ENCODE measurements at places on chromosomes 3 and 15.
A peak's percentile ranks its signal among the peaks of the same experiment; 100 is the strongest.

DNA sequence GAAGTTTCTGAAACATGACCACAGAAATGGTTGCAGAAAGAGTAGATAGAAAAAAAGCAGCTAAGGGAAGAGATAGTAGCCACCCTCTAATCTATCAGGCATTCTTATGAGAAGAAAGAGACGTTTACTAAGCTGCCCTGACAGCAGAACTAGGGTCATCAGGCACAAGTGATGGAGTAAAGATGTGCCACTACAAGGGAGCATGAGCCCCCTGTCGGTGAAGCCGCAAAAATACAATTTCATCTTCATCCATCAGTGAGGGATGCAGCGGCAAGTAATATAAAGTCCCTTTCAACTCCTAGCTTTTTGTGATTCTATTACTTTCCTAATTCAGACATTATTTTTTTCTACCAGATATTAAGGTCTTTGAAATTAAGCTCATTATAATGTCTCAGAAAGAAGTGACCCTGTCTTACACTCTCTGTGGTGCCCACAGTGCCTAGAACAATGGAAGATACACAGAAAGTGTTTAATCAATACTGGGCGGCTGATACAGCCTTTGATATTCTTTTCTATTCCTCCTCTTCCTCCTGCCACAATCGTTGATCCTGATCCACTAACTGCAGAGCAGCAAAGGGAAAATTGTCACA is 651.6 kb downstream of the NTRK3 start:
- DNase-seq, result no peak

DNA sequence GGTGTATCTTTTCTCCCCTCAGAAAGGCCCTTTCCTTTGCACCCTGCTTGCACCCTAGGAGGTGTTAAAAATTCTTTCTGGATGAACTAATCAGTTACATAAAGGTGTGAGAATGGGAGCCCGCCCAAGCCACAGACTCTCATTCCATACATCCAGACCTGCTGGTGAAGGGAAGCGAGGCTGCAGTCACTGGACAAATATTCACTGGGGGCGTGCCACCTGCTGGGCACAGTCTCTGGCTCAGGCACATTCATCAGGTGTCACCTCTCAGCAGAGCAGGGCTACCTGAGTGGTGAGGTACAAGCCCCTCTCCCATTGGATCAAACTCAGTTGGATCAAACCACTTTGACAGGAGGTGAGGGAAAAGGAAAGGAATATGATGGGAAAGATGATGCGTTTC is 52.0 kb downstream of the NTRK3 start:
- no peak for DNase-seq

DNA sequence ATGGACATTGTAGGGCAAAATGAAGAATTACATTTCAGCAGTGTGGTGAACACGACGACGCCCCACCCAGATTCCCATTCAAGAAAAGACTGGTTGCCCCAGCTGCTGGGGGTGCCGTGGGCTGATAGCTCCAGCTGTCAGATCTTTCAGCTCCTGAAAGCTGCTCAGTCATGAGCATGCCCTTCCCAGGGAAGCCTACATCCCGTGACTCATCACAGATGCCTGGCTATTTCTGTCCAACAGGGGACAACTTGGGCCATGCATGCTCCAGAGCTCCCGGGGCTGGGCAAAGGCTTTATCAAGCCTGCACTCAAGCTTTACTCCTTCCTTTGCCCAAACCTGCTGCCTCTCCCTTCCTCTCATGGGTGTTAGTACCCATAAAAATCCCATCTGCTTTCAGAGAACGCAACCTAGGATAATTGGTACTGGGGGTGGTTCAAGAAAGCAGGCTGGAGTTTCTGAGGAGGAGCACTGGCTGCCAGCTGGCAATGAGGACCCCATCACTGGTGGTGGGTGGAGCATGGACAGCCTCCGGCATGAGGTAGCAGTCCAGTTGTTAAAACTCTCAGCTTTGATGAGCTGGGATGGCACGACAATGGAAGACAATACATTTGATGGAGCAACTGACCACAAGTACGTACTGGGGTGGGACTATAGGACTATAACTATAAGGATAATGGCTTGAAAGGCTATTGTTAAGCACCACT is 16.4 kb upstream of the ST8SIA2 start:
- DNase-seq, result peak; percentile 51

GRCh38 chr3:151120409-151120808 is 34.9 kb downstream of the MED12L start:
- no peak for DNase-seq

GRCh38 chr15:40102897-40103858 is 5.5 kb downstream of the BMF start:
- peak; percentile 88 for DNase-seq

DNA sequence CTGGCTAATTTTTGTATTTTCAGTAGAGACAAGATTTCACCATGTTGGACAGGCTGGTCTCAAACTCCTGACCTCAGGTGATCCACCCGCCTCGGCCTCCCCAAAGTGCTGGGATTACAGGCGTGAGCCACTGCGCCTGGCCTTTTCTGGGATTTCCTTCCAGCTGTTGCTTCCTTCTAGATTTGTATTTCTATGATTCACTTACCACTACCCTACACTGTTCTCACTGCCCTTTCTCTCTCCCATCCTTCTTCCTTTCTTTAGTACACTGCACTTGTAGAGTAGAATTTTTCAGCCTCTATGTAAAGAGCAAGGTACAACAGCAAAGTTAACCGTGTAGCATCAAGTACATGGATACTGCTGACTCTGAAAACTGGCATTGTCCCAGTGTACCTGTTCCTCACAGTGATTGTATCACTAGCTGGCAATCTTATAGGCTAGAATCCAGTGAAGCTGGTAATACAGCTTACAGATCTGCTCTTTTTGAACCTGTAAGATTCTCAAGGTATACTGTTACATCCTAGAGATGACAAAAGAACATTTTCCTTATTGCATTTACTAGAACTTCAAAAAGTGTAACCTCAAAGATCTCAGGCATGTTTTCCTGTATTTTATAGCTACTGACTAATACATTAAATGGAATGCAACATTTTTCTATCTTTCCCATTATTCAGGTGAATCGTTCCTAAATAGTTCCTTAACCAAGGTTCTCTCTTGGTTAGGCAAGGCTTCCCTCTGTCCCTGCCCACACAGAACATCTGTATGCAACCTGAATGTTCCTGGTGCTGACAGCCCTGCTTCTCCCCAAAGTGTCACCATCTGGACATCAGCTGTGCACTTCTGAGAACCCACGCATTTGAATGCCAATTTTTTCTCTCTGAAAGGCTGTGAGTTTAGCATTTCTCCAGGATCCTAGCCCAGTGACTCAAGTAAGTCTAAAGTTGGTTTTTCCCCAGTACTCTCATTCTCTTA is 74.1 kb upstream of the RAP2B start:
- peak; percentile 94 for DNase-seq

GRCh38 chr3:55468251-55468650 is 18.9 kb downstream of the WNT5A start:
- peak; percentile 74 for DNase-seq

GRCh38 chr3:150787741-150788370 is 24.9 kb upstream of the SIAH2 start:
- DNase-seq, result peak; percentile 70

GRCh38 chr3:23923786-23924185 is 6.9 kb downstream of the RPL15 start:
- DNase-seq, result peak; percentile 36

DNA sequence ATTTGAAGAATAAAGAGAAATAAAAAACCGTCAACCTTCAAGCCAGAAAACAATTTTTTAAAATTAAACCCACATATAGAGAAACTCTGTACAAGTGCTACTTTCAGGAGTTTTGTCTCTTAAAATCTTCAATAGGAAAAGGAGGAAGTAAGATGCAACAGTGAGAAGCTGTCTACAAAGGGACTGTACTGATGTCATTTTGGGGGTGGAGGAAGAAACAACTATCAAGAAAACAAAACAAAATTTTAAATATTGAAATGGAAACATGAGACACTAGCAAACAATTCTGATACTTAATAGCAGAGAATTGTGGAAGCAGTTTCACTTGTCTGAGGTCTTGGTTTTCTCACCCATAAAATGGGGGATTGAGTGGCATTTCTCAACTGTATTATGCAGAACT is 84.4 kb downstream of the SLMAP start:
- no peak for DNase-seq

DNA sequence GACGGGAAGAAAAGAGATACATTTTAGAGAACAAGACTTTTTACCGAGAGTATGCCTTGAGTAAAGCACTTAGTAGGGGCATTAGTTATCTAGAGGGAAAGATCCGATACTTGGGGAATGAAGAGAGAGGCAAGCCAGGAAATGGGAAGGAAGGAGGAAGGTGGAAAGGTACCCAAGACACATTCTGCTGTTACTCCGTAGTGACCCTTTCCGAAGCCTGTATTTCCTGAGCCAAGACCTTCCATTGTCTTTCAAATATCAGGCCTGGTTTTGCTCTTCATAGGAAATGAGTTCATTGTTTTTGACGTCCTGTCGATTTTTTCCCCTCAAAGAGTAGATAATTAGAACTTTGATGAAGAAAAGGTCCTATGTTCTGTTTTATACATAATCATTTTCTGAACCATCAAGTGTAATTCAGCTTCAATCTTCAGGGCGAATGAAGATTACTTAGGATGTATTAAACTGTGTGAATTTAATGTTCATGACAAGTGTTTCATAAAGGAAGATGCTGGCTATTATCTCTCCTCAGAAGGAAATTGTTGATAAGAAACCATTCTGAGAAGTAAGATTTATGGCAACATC is 95.7 kb downstream of the PPM1L start:
- no peak for DNase-seq

DNA sequence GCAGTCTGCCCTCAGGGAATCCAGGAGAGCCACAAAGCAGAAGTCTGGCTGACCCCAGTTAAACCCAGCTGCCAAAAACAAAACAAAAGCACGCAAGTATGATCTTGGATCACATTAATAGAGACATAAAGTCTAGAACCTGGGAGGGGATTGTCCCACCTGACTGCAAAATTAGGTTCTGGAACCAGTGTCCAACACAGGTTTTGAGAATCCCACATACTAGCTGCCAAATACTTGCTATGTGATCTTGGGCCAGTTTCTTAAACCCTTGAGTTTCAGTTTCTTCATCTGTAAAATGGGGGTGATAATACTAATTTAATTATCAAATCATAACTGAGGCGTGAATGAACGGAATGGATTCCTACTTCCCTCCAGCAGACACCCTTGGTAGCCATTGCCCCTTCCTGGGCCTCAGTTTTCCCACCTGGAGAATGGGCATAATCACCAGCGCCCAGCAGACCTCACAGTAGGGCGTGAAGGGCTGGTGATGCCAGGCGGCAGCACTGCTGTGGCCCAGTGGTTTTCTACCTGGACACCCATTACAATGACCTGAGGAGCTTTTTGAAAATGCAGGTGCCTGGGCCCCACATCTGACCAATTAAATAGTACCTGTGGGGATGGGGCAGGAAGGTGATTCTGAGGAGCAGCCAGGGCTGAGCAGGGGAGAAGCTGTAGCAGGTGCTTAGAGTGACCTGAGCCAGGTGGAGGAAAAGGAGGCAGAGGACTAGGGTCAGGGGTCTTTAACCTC is 32.2 kb downstream of the GRIP2 start:
- DNase-seq, result no peak

DNA sequence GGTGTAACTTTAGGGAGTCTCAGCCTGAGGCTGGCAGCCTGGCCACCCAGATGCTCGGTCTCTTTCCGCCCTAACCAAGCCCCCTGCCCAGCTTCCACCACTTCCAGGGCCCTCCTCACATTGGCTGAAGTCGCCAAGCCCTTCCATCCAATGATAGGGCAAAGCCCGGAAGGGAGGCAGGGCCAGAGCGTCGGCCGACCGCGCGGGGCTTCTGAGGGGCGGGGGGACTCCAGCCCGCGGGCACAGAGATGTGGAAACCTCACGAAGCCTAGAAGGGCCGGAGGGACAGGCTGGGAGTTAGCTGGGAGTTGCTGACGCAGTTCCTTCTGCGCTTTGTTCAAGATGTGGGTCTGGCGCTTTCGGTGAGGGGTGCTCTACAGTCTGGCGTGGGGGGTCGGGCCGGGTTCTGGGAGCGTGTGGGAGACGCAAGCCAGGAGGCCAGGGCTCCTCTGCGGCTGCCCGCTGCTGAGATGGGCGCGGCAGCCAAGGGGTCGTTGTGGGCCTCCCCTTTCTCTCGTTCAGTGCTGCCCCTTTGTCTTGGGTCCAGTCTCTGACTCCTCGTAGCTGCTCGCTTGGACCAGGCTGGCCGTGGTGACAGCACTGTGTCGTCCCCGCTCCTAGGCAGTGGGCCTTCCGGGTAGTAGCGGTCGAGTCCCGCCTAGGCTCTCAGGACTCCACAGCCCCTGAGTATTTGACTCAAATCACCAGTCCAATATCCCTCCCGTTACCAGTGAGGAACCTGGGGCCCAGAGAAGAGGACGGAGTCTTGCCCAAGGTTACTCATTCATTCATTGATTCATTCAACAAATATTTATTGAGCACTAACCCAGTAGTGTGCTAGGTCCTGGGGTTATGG is at the start of gene ZNF660:
TSS of gene ZNF660 (plus strand) at position 319 of the 856 bp plus-strand sequence. CDS start 9,230 bp downstream, outside the sequence.
- peak; percentile 64 for DNase-seq

GRCh38 chr3:43582866-43583265 is 38.9 kb downstream of the ANO10 start:
- peak; percentile 17 for DNase-seq

DNA sequence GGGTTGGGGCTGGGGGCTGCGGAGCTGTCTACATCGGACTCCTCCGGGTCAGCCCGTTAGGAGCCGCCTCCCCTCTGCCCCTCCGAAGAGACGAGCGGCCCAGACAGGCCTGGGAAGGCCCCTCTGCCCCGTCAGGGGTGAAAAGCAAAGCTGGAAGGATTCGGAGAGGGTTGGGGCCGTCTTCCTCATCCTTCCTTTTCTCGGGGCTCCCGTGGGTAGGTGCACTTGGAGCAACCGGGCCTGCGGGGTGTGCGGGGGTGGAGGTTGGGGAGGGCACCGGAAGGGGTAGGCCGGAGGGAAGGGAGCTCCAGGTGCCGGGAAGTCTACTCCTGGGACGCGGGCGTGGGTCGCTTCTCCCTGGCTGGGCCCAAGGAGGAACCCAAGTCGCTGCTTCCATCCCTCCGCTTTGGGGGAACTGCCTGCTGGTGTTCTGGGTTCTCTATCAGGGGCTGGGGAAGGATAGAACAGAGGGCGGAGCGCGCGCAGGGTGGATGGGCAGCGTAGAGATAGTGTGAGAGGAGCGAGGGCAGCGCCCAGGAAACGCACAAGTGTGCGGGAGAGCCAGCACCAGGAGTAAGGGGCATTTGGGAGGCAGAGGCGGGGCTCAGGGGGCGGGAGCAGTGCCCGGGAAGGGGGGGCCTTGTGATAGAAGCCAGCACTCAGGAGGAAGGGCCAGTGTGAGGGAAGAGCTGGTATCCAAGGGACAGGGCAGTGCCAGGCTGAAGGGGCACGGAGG is 590 bp downstream of the POLR2H start:
- DNase-seq, result peak; percentile 47

DNA sequence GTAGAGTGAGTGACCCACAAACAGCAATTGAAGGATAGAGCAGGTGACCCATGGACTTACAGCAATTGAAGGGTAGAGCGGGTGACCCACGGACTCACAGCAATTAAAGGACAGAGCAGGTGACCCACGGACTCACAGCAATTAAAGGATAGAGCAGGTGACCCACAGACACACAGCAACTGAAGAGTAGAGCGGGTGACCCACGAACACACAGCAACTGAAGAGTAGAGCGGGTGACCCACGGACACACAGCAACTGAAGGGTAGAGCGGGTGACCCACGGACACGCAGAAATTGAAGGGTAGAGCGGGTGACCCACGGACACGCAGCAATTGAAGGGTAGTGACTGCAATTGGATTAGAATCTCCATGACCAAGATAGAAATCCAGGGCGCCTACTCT is 9.8 kb upstream of the TNK2 start:
- no peak for DNase-seq

GRCh38 chr3:177928172-177928873 is 607.9 kb upstream of the KCNMB2 start:
- peak; percentile 59 for DNase-seq

GRCh38 chr3:11465744-11466616 is 177.7 kb downstream of the VGLL4 start:
- DNase-seq, result peak; percentile 95

GRCh38 chr3:194404365-194405140 is 5.5 kb upstream of the GP5 start:
- DNase-seq, result peak; percentile 67
